ENCODE measurements at places on chromosomes 12 and 14.

DNA sequence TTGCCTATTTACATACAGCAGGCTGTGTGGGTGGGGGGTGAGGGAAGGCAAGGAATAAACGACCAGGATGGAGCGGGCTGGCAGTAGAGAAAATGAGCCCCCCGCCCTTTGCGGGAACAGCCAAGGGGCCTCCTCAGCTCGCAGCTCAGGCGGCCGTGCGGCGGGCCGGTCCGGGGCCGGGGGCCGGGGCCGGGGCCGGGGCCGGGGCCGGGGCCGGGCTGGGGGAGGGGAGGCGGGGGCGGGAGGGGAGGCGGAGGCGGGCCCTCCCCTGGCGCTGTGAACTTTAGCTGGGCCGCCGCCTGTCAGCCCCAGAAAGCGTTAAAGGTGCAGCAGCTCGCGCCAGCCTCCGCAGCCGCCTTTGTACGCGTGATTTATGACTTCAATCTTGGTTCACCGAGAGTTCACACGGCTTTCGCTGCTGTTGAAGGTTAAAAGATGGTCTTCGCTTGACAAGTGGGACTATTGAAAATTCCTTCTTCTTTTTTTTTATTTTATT lies 28.8 kb downstream of the HOXC4 start:
- DNase-seq, result peak; percentile 10

GRCh38 chr12:87054226-87054625 lies 798.0 kb upstream of the MGAT4C start:
- DNase-seq, result no peak

DNA sequence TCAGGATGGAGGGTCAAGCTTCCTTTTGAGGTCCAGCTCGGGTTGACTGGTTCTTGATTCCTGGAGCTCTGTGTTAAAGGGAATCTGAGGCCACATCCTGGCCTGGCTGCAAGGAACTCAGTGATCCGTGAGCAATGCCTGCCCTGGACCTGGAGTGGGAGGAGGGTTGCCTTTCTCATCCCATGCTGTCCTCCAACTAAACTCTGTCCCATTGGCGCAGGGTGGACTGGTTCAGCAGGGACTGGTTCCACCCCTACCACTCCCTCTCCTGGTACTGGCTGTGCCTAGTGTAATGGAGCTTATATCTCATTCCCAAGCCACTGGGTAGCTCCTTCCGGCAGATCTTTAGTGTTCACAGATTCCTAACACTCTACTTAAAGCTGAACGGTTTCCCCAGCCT lies 3.9 kb upstream of the CMKLR1 start:
- no peak for DNase-seq

DNA sequence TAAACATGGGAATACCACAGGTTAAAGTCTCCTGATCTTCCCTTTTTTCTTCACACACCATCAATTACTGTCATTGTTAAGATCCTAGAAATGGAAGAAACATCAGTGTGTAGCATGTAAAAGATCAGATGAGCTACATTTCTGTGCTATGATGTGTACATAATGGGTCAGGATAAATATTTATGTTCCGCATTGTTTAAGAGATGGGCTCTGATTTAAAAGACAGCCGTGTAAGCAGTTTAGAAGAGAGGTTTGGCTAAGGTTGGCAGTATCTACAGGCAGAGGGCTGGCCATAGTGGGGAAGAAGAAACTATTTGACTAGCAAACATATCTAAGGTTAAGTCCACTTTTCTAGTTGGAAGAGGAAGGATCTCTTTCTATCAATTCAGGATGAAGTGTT lies 49.4 kb downstream of the LRRC9 start:
- DNase-seq, result no peak

GRCh38 chr12:19161216-19161615 lies 31.7 kb downstream of the PLEKHA5 start:
- no peak for DNase-seq

DNA sequence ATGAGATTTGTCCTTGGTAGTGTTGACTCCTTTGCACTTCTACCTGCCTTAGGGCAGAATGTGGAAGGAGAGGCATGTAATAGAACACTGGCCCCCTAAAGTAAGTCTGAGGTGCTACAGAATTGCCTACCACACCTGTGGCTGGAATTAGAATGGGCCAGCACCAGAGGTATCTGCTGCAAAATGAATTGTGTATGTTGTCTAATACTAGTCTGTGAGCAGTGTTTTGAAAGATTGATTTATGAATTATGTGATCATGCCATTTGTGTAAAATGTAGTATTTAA lies 5.7 kb upstream of the STYX start:
- DNase-seq, result no peak

DNA sequence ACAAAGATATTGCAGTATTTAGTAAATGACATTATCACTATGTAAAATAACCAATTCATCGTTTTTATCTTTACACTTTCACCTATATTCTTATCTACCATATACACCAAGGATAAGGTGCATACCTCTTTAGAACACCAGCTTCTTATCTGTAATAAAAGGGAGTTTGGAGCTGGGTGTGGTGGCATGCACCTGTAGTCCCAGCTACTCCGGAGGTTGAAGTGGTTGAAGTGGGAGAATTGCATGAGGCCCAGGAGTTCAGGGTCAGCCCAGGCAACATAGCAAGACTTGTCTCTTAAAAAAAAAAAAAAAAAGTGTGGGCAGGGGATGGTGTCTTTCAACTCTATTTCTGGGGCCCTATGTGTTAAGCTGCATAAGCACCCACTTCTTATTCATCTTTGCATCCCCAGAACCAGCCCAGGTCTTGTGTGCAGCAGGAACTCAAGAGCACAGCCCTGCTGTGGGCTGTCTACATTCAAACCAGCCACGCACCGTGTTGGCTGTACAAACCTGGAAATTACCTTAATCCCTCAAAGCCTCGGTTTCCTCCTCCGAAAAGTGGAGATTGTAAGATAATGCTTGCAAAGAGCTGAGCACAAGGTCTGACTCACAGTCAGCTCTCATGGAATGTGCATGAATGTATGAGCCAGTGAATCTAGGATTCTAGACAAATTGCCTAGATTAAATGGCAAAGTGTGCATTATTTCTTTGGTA lies 256.6 kb upstream of the FOXN3 start:
- no peak for DNase-seq

DNA sequence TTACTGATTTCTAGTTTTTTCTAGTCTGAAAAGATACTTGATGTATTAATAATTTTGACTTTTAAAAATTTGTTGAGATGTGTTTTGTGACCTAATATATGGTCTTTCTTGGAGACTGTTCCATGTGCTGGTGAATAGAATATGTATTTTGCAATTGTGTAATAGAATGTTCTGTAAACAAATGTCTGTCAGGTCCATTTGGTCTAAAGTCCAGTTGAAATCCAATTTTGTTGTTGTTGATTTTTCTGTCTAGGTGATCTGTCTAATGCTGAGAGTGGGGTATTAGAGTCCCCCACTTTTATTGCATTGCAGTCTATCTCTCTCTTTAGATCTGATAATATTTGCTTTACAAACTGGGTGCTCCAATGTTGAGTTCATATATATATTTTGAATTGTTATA lies 175.8 kb downstream of the RPAP3 start:
- DNase-seq, result no peak

GRCh38 chr12:93015871-93016751 lies 87.0 kb upstream of the EEA1 start:
- no peak for DNase-seq

GRCh38 chr12:117472983-117473382 lies 111.6 kb upstream of the NOS1 start:
- peak; percentile 10 for DNase-seq

- DNase-seq, result no peak
These were observed 70.6 kb downstream of the SNAPC1 start for GRCh38 chr14:61832783-61833182.

DNA sequence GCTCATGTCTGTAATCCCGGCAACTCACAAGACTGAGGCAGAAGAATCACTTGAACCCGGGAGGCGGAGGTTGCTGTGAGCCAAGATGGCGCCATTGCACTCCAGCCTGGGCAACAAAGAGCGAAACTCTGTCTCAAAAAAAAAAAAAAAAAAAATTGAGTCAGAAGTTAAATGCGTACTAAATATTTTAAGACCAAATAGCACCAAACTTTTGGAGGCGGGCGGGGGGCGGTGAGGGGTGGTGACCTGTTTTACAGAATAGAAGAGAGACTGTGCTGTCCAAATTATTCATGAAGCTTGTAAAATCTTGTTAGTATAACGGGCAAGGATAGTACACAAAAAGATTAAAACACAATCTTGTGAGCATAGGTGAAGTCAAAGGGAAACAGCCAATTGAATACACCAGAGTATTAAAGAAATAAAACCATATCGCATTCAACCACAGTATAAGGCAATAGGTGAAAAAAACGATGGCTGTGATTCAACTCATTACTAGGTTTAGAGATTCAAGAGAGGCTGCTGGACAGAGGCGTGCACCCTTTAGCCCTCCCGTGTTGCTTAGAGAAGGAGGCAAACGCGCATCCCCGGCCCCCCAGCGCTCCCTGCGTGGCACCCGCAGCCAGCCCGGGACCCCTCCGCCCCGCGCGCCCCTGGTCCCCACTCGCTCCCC lies 571 bp downstream of the ZNF891 start:
- DNase-seq, result peak; percentile 56

DNA sequence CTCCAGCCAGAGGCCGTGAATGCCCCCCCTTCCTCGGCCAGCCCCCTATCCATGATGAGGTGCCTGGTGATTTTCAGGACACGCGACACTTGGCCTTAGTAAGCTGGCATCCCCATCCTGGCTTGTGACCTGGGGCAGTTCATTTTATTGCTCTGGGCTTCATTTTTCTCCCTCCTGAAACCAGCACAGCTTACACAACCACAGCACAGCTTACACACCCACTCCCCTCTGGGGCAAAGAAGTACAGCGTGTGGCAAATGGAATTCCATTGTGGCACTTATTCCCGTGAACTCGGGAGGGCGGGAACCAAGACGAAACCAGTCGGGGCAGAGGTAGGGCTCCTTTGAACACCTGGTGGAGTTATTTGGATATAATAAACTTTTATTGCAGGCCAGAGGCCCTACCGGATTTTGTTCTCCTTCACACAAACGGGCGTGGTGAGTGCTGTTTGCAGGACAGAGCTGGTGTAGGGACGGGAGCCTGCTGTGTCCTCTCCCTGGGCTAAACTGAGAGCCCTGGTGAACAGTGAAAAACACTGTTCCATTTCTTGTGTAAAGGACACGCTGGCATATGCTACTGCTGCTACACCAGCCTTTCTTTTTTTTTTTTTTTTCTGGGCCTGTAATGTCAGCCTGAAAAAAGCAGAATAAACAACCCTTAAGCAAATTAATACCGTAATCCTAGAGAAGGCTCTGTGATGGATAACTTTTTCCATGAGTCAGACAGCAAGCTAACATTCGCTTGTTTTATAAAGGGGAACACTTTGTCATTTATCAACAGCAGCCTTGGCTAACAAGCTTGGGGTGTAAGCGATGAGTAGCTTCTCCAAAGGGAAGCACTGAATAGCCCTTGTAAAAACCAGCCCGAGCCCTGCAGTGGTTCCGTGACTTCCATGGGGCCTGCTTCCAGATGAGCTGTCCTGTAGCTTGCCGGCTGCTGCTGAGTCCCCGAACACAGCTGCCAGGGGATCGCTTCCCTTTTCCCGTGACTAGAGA lies 29.3 kb downstream of the CD9 start:
- DNase-seq, result no peak

GRCh38 chr12:105783983-105784947 lies 354.5 kb downstream of the NUAK1 start:
- no peak for DNase-seq

GRCh38 chr12:52266514-52266913 lies 7.9 kb upstream of the KRT86 start:
- DNase-seq, result peak; percentile 4

GRCh38 chr14:84351646-84352045 lies 1178.3 kb upstream of the FLRT2 start:
- DNase-seq, result no peak

DNA sequence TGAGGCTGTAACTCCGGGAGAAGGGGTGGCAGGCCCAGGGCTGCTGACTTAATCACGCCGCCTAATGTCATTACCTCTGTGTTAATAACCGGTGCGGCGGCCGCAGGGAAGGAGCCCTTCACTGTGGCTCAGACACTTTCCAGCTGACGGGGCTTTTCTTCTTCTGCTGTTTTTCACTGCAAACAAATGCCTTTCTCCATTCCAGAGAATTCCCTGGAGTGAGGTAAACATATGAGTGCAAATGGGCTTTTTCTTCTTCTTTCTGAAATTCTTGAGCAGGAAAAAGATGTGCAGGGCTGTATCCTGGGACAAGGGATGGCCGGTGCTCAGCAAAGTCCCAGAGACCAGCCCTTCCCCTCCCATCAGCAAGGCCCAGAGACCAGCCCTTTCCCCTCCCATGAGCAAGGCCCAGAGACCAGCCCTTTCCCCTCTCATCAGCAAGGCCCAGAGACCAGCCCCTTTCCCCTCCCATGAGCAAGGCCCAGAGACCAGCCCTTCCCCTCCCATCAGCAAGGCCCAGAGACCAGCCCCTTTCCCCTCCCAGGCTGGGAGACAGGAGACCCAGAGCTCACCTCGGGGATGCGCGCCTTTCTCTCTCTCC lies 33.4 kb upstream of the FAM181A start:
- DNase-seq, result no peak

DNA sequence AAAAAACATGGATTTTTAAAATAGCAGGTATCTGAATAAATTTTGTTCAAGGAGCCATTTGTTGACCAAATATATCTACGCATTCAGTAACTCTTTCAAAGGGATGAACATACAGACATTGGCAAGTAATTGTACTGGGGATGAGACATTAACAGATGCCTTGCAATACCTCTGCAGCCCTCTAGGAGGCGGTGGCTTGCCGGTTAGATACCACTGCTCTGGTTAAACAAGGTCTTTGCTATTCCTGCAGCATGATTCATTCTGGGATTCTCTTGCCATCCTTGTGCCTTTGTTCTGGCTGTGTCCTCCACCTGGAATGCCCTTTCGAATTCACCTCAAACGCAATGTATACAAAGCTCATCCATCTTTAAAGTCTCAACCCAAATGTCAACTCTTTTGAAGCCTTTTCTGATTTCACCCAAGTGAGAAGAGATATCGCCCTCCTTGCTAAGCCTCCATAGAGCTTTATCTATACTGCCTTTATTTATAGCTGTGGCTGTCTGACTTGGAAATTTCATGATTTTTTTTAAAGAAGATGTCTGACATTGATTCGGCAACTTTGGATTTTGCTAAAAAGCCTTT lies 131.0 kb upstream of the SRRM4 start:
- DNase-seq, result no peak

GRCh38 chr14:98161356-98161755 lies 1110.6 kb downstream of the BCL11B start:
- no peak for DNase-seq

- no peak for DNase-seq
These were observed 6.8 kb downstream of the PRPH start for GRCh38 chr12:49301760-49302159.

DNA sequence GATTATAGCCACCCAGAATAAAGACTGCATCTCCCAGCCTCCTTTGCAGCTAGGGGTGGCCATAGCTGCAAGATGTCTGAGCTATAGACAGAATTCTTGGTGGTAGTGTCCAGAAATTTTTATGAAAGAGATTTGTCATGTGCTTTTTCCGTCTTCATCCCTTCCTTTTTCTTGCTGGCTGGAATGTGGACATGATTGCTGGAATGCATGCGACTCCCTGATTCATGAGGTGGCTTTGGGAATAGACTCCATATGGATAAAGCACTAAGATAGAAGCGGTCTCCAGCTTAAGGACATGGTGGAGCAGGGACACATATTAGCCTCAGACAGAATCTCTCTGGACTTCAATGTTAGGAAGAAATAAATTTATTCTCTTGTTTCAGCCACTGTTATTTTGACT lies 10.0 kb upstream of the HSPB8 start:
- DNase-seq, result no peak

GRCh38 chr12:80553316-80553715 lies 109.3 kb downstream of the PTPRQ start:
- no peak for DNase-seq
